ENCODE measurements at places on chromosomes 2 and 18. TPM values are rescaled to one million over a fixed set of nuclear protein-coding genes. Genes with fewer than 3 reads are reported as not detected.

The CFAP65 gene
- not detected for total RNA-seq

DNA sequence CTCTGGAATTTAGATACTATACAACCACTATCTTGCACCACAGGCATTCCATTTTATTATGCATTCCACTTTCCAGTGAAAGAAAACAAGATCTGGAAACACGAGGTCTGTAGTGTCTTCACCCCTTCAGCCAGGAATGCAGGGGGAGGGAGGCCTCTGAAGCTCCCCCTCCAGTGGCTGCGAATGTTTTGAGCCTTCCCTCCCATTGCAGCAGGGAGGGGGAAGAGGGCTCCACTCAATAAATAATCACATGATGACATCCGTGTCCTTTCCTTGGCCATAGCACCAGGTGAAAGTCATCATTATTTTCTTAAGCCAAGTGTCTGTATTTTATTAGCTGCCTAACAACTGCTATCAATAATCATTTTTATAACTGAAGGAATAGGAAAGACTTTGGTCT is 38.6 kb downstream of the ALPK2 start:
- no peak for DNase-seq

The TMEM178A gene
- total RNA-seq: 1.6 TPM

The SERPINB11 gene
- not detected for total RNA-seq

DNA sequence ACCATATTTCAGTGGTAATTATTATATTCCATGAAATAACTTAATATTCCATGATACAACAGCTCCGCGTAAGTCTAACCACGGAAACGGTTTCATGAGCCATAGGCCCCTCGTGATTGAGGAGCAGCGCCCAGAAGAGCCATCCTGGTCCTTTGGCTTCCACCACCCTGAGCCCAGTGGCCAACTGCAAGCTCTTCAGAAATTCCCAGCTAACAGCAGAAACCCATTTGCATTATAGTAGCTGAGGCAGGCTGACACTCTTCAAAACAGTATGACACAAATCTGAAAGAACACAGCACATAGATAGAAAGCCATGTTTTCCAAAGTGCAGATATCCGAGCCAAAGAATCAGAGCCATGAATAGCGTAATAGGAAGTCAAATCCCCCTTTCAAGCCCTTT is 120.9 kb upstream of the NFATC1 start:
- no peak for DNase-seq

The CDH7 gene
- total RNA-seq: 0.47 TPM

The FAHD2B gene
- total RNA-seq: 15.4 TPM
